Stimulated activated CD4-positive, alpha-beta T cell treated with anti-CD3 and anti-CD28 coated beads, Interleukin-4, amount 100 ng/mL, for 48 hours (primary cell): ENCODE measurements at places on chromosomes 6 and 20.

DNA sequence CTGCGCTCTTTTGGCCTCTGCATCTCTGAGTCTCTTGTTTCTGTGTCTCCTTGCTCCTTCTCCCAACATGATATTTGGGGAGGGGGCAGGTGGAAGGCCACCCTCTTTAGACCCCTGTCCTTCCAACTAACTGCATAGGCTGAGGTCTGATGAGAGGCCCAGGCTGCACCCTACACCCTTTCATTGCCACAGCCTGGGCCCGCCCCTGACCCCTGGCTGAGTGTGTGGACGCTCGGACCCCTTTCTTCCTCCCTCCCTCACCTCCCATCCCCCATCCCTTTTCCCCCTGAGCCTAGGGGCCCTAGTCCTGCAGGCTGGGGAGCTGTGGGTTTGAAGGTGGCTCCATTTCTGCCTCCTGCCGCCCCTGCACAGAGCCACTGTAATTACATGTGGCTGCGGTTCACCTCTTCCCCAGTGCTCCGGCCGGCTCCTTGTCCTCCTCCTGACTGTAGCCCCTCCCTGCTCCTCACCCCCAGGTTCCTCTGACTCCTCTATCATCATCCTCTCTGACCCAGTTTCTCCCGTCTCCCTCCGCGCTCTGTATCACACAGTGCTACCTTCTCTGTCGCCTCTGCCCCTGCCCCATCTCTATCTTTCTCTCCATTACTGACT, 6.8 kb downstream of the MDFI start:
- DNase-seq, result no peak

GRCh38 chr6:167825332-167826229, 1.1 kb upstream of the AFDN start:
- peak; percentile 23 for DNase-seq

DNA sequence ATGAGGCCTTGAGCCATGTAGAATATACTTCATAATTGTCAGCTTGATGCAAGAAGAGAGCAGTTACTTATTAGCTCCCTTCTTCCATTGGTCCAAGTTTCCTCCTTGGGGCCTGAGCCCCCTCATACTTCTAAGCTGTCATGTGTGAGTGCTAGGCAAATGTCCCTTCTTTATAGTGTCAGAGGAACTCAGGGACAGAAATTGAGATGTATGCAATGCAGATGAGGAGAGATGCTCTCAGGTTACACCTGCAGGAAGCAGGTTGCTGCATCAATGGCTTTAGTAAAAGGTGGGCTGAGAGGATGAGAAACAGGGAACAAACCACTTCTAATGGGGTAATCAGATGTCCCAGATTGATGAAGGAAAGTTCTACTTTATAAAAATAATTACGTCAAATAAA, 6.7 kb upstream of the PDSS2 start:
- DNase-seq, result no peak

DNA sequence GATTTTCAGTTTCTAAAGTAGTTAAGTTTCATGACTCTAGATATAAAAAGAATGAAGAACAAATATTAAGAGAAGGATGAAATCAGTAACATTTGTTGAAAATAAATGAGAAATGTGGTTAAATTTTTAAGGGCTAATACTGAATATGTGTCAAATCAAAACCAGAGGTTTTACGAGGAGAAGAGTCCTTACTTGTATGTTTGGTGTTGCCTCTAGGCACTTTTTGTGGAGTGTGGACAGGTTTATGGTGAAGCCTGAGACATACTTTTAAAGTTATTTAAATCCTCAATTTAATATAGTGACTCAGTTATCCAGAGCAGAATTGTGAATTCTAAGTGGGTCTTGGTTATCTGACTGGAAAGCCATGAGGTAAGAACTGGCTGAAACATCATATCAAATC, 68.7 kb downstream of the COL19A1 start:
- no peak for DNase-seq

DNA sequence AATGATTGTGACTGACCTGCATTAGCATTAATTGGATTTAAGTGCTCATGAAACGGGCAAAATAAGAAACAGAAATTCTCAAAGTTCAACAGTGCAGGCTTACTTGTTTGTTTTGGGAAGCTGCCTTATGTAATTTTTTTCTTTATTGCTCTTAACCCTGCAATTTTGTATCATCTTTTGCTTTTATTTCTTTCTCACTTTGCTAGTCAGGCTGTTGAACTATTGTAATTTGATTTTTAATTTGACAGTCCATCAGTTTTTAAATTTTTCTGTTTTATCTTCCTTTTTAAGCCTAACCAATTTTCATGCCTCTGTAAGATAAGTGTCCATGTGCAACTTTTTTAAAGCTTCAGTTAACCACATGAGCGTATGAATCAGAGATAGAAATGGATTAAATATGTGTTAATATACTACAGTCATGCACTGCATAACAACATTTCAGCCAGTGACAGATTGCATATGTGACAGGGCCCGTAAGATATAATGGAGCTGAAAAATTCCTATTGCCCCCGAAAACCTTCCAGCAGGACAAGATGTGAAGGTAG, 44.6 kb downstream of the PEX7 start:
- DNase-seq, result no peak

DNA sequence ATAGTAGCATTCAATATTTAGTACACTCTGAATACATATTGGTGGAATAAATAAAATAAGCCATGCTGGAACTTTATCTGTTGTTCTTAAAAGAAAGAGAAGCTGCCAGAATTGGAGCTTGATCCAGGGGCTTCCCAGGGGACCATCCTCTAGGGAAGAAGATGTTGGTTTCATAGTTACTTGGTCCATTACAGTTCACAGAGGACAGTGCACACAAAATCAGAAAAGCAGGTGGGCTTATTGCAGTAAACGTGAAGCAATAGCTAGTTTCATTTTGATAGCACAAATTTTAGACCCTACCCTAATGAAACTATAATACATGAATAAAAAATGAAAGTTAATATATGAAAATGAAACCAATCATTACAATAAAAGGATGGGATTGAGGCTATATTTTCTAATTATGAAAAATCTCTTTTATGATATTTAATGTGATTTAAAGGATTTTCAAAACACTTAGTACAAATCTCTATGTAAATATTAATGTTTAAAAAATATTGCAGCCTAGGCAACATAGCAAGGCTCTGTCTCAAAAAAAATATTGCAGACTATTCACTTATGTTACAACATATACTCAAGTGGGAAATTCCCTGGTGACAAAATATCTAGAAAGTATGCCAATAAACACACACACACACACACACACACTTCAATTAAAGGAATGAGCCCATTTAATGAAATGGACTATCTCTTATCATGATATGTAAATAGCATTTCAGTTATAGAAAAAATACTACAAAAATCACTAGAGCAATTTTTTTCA, 227.0 kb upstream of the MARCKS start:
- no peak for DNase-seq
